ENCODE measurements at places on chromosomes 13 and 19. TPM values are rescaled to one million over a fixed set of nuclear protein-coding genes. Genes with fewer than 3 reads are reported as not detected.

GRCh38 chr13:39347926-39348901 lies 254.8 kb downstream of the LHFPL6 start:
- DNase-seq = no peak

Gene FCAR
- total RNA-seq = not detected

GRCh38 chr13:37194428-37194861 lies 89.0 kb upstream of the CSNK1A1L start:
- peak; percentile 55 for DNase-seq

DNA sequence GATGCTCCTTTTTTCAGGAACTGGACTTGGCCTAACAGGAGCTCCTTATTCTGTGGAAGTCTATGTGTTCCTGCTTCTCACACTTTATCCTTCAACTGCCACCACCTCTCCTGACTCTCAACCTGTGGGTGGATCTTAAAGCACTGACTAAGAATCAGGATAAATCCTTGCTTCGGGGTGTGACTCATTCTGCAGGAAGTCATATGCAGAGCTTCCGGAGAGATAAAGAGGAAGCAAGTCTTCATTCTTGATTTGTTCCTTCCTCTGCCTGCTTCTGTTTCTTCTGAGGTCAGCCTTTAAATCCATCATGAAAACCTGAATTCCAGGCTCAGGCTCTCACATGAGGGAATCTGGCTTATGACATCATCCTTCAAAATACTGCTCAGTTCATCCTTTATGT lies 137.1 kb upstream of the ATXN8OS start:
- no peak for DNase-seq

- DNase-seq = no peak
Measured at GRCh38 chr13:35769812-35770211, 293.3 kb upstream of the MAB21L1 start.

Gene KANK2
- total RNA-seq = 132 TPM

- DNase-seq = no peak
Measured at GRCh38 chr13:20270163-20270865, 38.2 kb upstream of the GJB6 start.

DNA sequence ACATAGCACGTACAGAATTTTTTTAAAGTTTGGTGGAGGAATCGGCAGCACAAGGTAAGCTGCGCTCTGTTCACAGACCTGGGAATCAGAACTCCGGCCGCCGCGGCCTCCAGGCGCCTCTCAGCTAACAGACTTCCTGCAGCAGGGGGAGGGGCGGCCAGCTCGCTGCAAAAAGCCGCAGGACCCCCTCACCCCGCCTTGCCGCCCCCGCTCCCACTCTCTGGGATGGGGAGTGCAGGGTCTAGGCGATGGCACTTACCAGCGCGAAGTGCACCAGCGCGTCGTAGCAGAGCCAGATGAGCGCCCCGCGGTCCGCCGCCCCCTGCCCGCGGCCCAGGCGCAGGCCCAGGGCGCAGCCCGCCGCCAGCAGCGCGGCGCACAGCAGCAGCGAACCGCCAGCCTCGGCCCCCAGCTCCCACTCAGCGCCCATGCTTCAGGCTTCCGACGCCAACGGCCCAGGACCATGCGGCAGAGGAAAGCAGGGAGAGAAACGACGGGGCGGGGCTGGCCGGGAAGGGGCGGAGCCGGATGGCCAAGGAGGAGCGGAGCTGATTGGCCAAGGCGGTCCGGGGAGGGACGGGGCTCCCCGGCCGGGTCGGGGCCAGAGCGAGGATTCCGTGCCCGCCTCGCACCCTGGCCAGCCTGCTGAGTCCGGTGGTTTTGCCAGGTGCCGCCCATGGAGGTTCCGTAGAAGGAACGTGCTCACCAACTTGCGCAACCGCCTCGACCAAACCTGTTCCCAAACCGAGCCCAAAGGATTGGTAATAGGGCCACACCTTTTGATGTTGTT lies at the start of gene EBPL:
Gene EBPL (minus strand): TSS at position 492 of the 790 bp plus-strand sequence. CDS start 62 bp downstream, at position 430.
- DNase-seq = peak; percentile 84

Gene PCDH9
- total RNA-seq = 6.8 TPM

- no peak for DNase-seq
Measured at GRCh38 chr13:30600496-30600895, 17.2 kb upstream of the USPL1 start.

DNA sequence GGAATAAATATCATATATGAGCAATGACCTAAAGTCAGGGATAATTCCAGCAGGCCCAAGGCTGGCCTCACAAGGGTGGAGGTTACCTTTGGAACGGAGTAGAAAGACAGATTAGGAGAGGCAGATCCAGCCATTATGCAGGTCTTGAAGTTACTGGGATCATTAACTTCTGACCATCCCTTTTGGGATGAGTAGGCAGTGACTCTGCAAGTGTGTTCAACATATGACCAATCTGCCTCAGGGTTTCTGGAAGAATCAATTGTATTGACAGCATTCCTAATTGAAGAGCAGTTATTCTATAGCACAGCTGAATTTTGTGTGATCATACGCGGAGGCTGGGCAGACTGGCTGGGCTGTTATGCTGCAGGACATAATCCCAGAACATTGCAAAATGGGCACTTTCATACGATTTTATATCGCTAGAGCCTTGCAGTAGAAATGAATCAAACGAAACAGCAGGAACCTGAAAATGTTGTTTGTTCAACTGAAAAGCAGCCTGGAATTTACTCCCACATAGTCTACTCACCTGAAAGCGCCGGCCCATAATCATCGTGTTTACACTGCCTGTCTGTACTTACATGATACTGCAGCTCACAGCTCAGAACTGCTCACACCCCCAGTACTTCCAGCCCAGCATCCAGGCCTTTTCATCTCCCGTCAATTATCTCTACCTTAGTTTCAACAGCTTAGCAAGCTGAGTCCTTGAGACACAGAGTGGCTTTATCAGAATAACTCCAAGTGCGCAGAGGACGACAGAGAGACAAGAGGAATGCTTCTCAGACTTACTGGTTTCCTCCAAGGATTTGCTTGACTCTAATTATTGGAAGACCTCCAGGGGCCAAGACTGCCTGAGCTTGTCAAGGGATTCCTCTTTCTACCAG lies 556.1 kb downstream of the EFNB2 start:
- DNase-seq = no peak

Gene KLF5
- total RNA-seq = 30.2 TPM

DNA sequence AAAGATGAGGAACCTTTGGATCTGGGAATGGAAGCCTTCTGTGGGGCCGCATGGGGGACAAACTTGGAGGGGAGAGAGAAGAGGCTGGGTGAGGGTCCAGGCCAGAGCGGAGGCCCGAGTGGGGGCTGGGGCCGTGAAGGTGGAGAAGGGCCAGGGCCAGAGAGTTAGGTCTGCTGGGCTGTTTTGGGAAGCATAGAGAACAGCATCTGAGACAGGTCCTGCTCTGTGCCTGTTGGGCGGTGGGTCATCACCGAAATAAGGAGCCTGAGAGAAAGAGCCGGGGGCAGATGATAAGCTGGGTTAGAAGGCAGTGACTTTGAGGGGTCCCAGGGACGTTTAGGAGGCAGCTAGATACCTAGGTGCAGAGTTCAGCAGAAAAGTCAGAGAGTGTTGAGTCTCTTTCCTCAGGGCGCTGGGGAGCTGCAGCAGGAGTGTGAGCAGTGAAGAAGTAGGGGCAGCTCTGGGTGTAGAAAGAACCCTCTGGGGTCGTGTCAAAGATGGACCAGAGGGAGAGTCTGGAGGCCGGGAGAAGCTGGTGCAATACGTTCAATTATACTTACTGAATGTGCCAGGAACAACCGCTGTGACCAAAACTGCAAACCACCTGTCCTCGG lies 2.7 kb downstream of the SPACA6 start:
- DNase-seq = no peak

Gene CGB2
- not detected for total RNA-seq

GRCh38 chr19:49136771-49137171 lies 17.4 kb downstream of the PPFIA3 start:
- no peak for DNase-seq

All from HFFc6 (cell line).